ENCODE measurements at places on chromosomes 3 and 15. TPM values are rescaled to one million over a fixed set of nuclear protein-coding genes. Genes with fewer than 3 reads are reported as not detected.

DNA sequence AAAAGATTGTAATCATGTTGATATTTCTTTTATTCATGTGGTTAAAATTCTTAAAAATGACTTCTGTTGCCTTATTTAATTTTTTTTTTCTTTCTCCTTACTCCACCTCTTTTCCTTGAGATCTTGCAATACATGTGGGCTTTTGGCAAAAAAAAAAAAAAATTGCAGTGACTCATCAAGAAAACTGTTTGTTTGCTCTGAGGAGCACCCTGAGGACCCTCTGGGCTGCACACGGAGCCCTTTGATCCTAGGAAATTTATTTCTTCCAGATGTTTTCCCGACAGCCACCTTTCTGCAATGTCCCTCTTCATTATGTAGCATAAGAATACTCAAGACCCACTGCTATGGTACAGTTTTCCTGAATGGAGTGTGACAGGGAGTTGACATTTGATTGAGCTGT is 371.7 kb downstream of the ZBTB20 start:
- DNase-seq, result no peak

DNA sequence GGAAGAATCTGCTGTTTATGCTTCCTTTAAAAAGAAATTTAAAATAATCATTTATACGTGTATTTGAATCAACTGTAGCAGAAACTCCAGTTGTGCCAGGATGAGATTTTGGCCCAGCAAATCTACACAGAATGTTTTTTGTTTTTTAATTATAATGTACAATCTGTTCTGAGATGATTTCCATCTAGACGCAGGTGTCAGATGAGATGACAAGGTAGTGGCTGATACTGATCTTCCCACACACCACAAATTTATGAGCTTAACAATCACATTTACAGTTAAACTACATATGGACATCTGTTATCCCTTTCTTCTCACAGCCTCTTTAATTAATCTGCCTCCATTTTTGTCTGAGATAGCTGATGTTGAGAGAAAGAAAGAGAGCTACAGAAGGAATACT is 23.6 kb downstream of the DCLK3 start:
- no peak for DNase-seq

- DNase-seq, result no peak
Observed at GRCh38 chr3:195766671-195767070, 45.1 kb downstream of the MUC4 start.

- DNase-seq, result no peak
Observed at GRCh38 chr15:70337277-70338186, 239.8 kb upstream of the TLE3 start.

DNA sequence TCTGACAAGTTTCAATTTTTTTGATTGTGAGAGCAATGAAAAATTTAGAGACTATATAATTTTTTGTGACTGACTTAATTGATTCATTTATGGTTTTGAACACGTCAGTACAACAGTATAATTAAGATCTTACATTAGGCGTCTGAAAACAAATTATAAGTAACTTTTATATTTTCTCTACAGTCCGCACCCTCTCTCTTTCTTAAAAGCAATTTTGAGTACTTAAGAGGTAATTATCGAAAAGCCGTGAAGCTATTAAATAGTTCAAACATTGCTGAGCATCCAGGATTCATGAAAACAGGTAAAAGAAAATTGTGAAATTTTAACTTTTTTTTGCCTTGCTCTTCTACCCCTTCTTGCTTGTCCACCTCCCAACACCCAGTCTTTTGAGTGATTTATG is 34.9 kb downstream of the CNOT10 start:
- DNase-seq, result no peak

GRCh38 chr3:74897006-74897405 is 282.5 kb upstream of the CNTN3 start:
- no peak for DNase-seq

The KLHL24 gene
- 18.0 TPM for polyA plus RNA-seq

The ADCY5 gene
- polyA plus RNA-seq, result 0.08 TPM

The SPATA16 gene
- not detected for polyA plus RNA-seq
